ENCODE measurements at places on chromosomes 3 and 15.

DNA sequence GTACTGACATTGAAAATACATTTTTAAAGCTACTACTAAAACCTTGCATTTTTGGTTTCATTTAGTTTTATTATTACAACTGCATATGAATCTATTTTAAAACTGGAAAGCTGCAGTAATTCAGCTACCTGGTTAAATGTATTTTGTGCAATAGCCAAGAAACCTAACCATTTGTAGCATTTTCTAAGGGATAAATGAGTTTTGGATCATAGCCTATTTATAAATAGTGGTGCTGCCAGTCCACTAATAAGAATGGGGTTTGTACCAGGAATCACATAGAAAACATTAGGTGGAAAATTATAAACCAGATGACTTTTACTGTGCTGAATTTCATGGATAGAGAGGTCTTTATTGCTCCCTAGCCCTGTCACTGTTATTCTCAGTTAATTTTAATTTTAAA lies 454.7 kb downstream of the DIPK2A start:
- DNase-seq = no peak

GRCh38 chr3:54628888-54629441 lies 298.9 kb downstream of the LRTM1 start:
- no peak for DNase-seq

GRCh38 chr15:66786708-66787488 lies 84.9 kb downstream of the SMAD6 start:
- DNase-seq = no peak

- DNase-seq = no peak
These were observed 44.7 kb upstream of the PLCL2 start for GRCh38 chr3:16840101-16840424.

- DNase-seq = peak; percentile 82
These were observed 109.1 kb downstream of the LPP start for GRCh38 chr3:188262913-188263683.
